HT1080 (cell line): ENCODE measurements at places on chromosomes 3 and 15. TPM values are rescaled to one million over a fixed set of nuclear protein-coding genes. Genes with fewer than 3 reads are reported as not detected.

The C15orf61 gene
- total RNA-seq: 5.4 and 11.9 TPM in 2 replicates

DNA sequence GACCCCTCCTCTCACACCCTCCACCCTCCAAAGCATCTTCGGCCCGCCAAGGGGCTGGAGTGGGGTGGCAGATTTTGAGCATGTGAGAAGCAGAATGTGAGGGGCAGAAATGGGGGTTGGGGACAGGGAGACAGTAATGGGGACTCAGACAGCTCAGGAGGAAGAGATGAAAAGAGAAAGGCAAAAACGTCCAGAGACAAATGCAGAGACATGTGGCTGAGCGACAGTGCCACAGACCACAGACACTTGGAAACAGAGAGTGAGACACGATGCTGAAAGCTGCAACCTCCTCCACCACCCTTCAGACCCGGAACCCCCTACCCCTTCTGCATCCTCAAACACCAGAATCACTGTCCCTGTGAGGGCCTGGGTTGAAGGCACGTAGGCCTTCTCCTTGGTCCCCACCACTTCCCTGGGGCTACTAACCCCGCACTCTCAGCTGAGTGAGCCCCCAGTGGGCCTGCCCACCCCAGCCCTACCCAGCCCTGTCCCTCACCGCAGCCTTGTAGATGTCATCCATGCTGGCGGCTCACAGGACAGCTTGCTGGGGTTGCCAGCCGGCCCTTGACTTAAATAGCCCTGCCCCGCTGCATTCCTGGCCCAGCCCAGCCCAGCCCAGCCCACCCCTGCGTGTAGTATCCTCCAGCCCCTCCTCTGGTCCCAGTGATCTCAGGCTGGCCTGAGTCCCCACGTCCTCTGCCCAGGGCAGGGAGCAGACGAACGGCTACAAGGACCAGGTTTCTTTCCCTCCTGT, at the start of gene TNNC1:
TSS of gene TNNC1 (minus strand) at position 546 of the 754 bp plus-strand sequence. CDS start at position 520, 26 bp downstream.
- no peak for DNase-seq

DNA sequence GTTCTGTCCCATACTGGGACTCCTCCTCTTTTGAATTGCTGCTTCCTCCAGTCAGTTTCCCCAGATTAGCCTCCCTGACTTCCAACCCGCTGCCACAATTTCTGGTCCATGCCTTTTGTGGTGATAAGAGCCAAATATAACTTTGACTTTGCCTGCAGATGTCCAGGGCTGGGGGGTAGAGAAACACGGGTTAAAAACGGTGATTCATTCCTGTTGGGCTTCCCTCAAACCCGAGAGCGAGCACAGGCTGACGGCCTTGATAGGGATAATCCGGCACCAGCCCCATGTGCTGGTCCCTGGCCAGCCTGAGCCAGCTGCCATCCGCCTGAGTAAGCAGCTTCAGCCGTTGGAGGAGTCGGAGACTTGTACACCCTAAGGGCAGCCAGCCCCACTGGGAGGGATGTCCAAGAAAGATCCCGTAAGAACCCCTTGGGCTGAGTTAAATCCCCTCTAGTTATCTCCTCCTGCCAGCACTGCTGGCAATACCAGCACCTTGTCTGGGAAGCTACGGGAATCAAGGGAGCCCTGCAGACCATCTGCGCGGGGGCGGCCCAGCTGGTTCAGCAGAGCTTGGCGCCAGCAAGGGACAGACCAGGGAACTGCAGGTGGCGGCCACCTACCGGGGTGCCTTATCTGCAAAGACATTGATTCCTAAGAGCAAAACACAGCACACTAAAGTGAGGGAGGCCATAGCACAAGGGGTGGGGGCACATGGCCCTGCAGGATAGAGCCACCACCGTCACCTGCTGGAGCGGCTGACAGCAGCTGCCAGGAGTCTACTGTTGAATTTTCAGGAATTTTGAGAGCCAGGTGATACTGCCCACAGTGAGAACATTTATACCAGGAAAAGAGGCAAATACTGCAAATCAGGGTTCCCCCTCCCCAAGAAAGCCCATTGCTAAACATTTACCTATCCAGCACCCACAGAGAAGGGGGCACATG, 18.1 kb downstream of the CSPG4 start:
- DNase-seq: peak; percentile 95

- DNase-seq: peak; percentile 63
These were observed 86.5 kb upstream of the FOXB1 start for GRCh38 chr15:59917504-59918157.

The GOLGA6C gene
- total RNA-seq: not detected in 2 replicates

The CLEC3B gene
- total RNA-seq: not detected in 2 replicates

DNA sequence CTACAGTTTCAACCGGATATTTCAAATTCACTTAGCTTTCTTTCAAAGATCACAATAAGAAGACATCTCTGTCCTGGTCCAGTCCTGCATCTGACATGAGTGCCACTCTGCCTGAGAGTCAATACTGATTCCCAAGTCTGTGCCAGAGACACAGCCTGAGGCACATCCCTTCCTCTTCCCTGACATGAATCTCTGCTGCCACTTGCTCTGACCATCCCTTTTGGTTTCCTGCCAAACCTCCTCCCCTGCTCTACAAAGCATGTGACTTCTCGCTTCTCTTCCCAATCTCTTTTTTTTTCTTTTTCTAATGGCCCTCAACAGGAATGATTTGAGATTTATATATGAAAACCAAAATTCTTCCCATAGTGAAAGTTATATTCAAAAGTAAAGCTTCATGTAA, 117.9 kb downstream of the MECOM start:
- peak; percentile 30 for DNase-seq

GRCh38 chr3:188772886-188773285, 398.9 kb upstream of the TPRG1 start:
- peak; percentile 70 for DNase-seq

GRCh38 chr3:105542282-105543019, 175.7 kb downstream of the ALCAM start:
- DNase-seq: no peak

DNA sequence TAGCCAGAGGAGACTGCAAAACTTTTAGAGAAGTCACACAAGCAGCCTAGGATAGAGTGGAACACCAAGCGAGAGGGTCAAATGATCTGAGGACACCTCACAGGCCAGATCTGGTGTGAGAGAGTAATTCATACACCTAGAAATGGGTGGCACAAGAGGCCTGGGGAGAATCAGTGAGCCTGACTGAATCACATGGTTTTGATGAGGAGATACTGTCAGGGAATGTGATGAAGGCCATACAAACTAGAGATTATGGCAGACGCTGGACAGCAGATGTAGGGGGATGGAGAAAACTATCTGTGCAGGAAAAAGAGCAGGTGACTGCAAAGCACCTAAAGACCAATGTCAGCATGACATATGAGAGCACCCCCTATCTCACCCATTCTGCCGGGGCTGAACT, 105.0 kb upstream of the TTC14 start:
- no peak for DNase-seq

DNA sequence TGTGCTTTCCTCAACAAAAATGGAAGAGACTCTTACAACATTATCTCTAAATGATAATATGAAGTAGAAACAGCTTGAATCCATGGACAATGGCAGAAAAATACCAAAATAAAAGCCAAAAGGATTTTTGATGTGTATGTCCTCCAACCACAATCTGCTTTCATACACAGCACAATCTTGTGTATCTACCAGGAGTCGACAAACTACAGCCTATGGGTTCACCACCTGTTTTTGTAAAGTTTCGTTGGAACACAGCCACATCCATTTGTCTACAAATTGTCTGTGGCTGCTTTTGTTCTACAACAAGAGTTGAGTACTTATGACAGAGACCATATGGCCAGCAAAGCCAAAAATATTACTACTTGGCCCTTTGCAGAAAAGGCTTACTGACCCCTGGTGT, 88.7 kb upstream of the UBE2E2 start:
- DNase-seq: no peak

The DUOX1 gene
- not detected in 2 replicates for total RNA-seq

The GATA2 gene
- 0.50 and 1.6 TPM in 2 replicates for total RNA-seq

The ACAA1 gene
- total RNA-seq: 9.2 and 14.2 TPM in 2 replicates

The TAGLN3 gene
- total RNA-seq: 16.4 and 17.9 TPM in 2 replicates

The SH2D7 gene
- not detected in 2 replicates for total RNA-seq

DNA sequence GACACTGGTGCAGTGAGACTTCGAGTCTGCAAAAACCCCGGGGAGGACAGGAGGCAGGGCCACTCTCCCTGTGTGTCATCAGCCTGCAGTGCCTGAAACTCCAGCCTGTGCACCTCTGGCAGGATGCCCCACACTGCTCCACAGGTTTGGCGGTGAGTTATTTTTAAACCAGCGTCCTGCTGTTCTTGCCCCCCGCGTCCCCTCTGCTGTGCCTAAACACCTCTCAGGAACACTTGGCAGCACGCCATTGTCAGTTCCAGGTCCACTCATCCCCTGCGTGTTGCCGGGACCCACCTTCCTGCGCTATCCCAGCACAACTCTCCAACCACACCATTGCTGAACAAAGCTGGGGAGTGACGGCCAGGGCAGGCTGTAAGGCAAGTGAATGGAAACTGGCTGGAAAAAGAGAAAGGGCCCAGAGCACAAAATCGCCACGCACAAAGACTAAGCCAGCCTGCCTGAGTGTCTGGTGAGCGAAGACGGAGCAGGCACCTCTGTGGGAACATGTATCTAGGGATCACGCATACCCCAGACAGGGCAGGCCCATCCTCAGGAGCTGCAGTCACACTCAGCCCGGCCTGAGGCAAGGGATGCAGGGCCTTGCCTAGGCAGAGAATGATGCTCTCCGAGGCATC, 3.1 kb upstream of the PLA2G4F start:
- DNase-seq: no peak
